Adipocyte (in vitro differentiated cells): ENCODE measurements at places on chromosomes 5 and 9.
A peak's percentile ranks its signal among the peaks of the same experiment; 100 is the strongest.

GRCh38 chr5:2140501-2141175 lies 257.9 kb upstream of the IRX4 start:
- DNase-seq: no peak

DNA sequence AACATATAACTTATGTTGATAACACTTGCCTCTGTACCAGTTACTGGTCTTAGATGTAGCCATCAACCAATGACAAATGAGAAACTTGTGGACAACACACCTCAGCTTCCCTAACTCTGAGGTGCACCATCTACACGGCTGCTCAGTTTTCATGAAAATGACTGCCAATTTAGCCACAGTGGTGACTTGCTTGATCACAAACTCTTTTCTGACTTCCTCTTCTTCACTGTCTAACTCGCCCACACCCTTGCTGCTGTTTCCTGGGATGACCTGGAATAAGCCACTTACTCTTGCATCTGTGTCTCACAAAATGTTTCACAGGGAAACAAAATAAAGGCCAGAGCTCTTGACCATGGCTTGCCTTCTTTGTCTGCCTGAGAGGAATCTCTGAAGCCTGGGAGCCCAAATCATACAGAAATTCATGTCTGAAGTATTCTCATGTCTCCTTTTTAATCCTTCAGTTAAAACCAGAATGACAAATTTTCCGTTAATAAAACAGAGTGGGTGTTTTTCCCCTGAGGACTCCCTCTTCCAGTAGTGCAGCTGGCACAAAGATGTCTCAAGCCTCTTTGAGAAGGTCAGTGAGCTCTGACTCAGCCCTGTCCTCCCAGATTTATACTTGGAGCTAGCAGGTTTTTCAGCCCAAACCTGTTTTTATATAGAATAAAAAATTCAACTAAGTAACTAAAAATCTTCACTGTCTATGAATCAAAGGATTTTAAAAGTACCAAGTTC lies 126.5 kb upstream of the PAM start:
- DNase-seq: peak; percentile 63

- no peak for DNase-seq
Measured at GRCh38 chr5:151892393-151892792, 32.3 kb downstream of the GLRA1 start.

DNA sequence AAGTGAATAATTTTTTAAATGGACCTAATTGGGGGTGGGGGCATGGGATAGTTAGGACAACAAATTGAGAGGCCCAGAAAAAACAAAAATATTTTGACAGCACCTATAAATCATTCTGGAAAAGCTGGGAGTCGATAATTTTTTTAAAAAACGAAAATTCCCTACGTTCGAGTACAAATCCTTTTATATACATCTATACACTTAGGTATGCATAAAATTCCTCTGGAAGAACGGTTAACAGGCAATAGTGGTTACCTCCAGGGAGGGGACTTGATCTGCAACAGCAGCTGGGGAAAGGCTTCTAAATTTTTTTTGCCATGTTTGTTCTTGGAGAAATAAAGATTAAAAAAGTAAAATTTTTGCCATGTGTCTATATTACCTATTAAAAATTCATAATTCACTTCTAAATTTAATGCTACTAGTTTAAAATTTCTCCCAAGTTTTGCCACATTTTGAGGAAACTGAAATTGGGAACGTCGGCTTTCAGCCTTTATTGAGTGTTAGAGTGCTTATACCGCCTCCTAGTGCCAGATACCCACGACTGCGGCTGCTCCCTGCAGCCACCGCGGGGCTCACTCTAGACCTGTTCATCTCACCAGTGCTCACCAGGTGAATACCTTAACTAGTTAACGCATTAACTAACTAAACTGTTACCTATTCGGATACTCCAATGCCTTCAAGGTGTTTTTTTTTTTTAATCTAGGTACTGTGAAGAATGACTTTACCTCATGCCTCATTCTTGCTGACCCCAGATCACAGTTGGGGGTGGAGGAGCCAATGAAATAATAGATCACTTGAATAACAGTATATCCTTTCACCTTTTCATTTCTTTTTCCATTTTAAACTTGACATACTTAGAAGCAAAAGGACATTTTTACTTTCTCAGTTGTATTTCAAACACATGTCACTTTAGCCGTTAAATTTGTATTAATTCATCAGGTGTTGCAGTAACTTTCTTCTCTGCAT lies 1.8 kb upstream of the BHMT start:
- no peak for DNase-seq

- DNase-seq: no peak
Measured at GRCh38 chr5:151130922-151131891, 26.4 kb downstream of the ANXA6 start.

DNA sequence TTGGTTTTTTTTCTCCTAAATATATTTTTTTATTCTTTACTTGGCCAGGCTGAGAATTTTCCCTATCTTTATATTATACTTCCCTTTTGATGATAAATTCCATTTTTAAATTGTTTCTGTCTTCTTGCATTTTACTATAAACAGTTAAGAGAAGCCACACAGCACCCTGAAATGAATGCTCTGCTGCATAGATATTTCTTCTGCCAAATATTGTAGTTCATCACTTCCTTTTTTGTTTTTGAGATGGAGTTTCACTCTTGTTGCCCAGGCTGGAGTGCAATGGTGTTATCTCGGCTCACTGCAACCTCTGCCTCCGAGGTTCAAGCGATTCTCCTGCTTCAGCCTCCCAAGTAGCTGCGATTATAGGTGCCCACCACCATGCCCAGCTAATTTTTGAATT lies 8.5 kb upstream of the INIP start:
- DNase-seq: no peak

DNA sequence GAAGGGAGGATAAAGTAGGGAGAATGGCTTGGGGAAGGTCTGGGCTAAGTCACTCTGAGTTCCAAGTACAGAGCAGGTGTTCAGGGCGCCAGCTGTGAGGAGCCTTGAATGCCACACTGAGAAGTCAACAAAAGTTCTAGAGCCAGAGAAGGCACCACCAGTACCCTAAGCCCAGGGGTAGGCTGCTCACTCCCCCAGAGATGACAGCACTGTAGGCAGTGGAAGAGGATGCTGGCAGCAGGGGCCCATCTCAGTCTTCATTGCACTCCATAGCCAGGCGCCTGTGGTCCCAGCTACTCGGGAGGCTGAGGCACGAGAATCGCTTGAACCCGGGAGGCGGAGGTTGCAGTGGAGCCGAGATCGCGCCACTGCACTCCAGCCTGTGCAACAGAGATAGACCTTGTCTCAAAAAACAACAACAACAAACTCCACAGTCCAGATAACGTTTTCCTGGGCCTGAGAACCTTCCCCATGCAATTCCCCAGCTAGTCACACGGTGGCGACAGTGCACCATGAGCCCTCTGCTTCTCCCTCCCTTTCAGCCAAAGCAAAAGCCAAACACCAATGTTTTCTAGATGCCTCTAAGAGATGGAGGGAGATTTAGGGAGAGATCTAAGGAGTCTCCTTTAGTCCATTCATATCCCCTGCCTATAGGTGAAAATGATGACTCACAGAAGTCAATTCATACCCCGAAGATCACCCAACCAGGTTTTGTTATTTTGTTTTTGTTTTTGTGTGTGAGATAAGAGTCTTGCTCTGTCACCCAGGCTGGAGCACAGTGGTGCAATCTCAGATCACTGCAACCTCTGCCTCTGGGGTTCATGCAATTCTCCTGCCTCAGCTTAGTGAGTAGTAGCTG lies 19.8 kb upstream of the NSD1 start:
- peak; percentile 87 for DNase-seq

GRCh38 chr9:101995231-101995630 lies 256.8 kb upstream of the GRIN3A start:
- no peak for DNase-seq

- no peak for DNase-seq
Measured at GRCh38 chr5:178542455-178542854, 47.7 kb downstream of the COL23A1 start.

DNA sequence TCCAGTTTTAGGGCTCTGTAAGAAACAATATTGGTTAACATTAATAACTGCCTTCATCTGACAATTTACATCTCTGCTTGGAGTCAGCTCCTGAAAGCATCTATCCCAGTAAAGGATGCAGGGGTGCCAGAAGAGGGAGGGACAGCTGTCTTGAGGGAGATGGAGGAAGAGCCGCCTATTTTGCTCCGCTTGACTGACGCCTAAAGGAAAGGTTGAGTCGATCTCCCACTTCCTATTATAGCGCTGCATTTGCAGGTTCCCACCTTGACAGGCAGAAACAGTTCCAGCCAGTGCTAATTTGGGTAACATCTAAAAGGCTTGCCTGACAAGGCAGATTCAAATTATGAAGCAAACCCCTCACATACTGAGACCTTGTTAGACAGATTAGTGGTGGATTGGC lies 374.6 kb downstream of the SPATA31D1 start:
- DNase-seq: no peak

- no peak for DNase-seq
Measured at GRCh38 chr9:113005777-113006176, 6.2 kb downstream of the ZNF883 start.

GRCh38 chr9:15139469-15139868 lies 167.5 kb downstream of the TTC39B start:
- no peak for DNase-seq

DNA sequence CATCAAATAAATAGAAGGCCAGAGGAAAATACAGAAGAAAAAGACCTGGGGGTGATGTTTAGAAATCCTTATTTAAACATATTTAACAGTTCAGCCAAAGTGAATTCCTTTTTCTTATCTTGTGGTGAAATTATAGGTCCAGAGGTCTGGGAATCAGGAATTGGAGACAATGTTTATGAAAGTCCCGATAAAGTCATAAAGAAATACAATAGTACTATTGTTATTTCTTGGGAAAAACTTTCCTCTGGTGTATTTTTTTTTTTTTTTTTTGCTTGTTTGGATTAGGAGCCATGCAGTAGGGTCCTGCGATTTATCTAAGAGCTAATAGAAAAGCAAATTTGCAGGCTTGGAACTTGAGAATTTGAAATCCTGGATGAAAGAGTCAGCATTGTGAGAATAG lies 426 bp downstream of the C7 start:
- DNase-seq: no peak

GRCh38 chr5:72035831-72036230 lies 71.4 kb upstream of the MAP1B start:
- no peak for DNase-seq

GRCh38 chr9:82584349-82584863 lies 478.5 kb downstream of the RASEF start:
- DNase-seq: no peak

GRCh38 chr5:95471942-95472341 lies 80.8 kb downstream of the FAM81B start:
- DNase-seq: peak; percentile 32

GRCh38 chr5:172892713-172893112 lies 58.7 kb downstream of the ERGIC1 start:
- DNase-seq: no peak

DNA sequence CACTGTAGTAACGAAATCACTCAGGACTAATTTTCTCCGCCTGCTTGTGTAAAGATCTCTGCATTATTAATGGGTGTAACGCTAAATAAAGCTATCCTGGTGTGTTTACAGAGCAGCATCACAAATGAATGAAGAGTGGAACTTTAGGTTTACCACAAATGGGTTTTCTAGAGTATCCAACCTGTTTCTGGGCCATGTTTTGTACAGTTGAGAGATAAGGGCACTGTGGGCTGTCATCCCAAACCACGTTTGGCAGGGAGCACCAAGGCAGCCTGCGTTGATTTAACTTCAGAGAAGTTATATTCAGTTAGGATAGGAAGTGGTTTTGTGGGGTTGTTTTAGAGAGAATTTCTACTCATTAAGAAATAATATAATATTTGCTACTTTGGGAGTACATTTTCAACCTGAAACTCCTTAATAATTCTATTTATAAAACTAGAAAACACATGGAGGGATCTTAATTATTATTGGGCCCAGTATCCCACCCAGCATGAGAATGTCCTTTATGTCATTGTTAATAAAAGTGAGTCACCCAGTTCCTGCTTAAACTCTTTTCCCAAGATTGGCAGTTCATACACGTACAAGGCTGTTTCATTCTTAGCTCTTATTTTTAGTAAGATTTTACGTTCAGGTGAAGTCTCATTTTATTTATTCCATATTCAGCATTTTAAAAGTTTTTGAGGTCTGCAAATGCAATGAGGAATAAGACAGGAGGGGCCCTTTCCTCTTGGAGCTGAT lies 8.0 kb downstream of the KCNN2 start:
- no peak for DNase-seq

GRCh38 chr5:142132916-142133315 lies 24.3 kb downstream of the NDFIP1 start:
- DNase-seq: no peak

GRCh38 chr9:121240472-121241135 lies 27.4 kb upstream of the GSN start:
- peak; percentile 51 for DNase-seq

DNA sequence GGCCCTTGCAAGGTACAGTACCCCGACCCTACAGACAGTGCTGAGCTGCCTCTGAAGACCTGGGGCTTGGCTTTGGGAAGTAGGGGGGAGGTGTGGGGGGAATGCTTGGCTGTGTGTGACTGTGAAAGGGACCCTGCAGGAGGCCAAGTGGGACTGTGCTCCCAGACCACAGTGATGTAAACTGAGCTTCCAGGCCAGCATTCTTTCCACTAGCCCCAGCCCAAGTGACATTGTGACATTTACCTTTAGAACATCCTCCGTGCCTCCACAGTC lies 31.2 kb downstream of the HMCN2 start:
- DNase-seq: no peak

DNA sequence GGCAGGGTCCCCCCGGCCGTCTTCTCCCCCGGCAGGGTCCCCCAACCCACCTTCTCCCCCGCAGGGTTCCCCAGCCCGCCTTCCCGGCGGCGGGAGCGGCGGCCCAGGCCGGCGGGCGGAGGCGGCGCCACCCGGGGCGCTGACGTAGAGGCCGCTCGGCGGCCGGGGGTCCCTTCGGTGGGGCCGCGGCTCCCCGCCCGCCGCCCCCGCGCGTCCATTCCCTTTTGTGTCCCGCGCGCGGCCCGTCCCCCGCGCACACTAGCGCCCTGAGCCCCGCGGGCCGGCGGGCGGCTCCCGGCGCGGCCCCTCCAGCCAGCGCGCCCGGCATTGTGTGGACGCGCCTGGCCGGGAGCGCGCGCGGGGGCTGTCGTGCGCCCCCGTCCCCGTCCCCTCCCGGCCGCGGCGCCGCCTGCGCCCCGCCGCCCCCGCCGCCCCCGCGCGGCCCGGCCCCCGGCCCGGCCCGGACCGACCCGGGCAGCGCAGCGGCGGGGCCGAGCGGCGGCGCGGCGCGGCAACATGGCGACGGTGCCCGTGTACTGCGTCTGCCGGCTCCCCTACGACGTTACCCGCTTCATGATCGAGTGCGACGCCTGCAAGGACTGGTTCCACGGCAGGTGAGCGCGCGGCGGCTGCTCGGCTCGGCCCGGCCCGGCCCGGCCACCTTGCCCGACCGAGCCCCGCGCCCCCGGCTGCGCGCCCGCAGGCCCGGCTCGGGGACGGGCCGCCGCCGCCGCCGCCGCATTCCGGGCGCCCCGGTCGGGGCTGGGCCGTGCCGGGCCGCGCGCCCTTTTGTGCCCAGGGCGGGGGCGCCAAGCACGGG lies at the start of gene PHF2:
Gene PHF2, plus strand, starts transcription at position 327 of the 820 bp plus-strand sequence. Its CDS starts 190 bp downstream, at position 517.
- DNase-seq: peak; percentile 75

- DNase-seq: peak; percentile 78
Measured at GRCh38 chr5:125134216-125135081, 388.0 kb upstream of the ZNF608 start.

GRCh38 chr5:115465431-115465830 lies 79.1 kb downstream of the FEM1C start:
- DNase-seq: no peak

GRCh38 chr9:136543830-136544547 lies 1.9 kb downstream of the NOTCH1 start:
- no peak for DNase-seq
